Stimulated activated effector memory CD8-positive, alpha-beta T cell treated with anti-CD3 and anti-CD28 coated beads, Interleukin-12 subunit alpha, Interleukin-12 subunit beta, amount 100 ng/mL, for 72 hours (primary cell): ENCODE measurements at places on chromosomes 6 and 20.

GRCh38 chr6:125114248-125114858 is 39.2 kb upstream of the TPD52L1 start:
- DNase-seq: no peak

DNA sequence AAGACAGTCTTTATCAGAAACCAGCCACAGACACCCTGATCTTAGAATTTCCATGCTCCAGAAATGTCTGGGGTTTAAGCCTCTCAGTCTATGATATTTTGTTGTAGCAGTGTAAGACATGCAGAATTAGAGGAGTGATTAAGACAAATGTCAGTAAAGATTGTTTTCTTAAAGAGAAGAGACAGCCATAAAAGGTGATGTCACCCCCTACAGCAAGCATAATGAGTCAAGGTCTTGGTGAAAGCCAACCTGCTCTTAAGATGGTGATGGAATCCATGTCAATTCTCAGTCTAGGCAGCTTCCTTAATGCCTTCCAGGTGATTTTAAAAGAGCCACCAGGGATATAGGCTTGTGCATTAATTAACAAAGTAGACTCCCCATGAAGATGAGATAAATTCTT is 849.9 kb upstream of the EPHA7 start:
- no peak for DNase-seq

DNA sequence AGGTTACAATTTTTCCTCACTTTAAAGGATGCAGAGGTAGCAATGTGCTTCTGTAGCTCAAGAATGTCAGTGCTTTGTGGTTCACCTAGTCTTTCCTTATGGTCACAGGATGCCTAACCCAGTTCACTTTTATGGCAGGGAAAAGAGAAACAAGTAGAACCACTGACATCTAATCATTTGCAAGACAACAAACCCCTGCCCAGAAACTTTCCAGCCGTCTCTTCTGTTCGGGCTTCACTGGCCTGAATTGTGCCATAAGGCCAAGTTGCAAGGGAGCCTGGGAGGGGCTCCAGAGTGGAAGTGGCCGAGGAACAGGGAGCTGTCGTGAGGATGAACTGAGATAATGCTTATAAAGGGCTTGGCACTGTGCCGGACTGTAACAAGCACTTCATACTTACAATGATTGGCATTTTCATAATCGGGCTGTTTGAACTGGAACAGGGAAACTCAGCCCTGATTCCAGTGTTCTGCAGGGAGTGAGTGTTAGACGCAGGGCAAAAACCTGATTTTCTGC is 212.6 kb downstream of the BCAS1 start:
- no peak for DNase-seq

DNA sequence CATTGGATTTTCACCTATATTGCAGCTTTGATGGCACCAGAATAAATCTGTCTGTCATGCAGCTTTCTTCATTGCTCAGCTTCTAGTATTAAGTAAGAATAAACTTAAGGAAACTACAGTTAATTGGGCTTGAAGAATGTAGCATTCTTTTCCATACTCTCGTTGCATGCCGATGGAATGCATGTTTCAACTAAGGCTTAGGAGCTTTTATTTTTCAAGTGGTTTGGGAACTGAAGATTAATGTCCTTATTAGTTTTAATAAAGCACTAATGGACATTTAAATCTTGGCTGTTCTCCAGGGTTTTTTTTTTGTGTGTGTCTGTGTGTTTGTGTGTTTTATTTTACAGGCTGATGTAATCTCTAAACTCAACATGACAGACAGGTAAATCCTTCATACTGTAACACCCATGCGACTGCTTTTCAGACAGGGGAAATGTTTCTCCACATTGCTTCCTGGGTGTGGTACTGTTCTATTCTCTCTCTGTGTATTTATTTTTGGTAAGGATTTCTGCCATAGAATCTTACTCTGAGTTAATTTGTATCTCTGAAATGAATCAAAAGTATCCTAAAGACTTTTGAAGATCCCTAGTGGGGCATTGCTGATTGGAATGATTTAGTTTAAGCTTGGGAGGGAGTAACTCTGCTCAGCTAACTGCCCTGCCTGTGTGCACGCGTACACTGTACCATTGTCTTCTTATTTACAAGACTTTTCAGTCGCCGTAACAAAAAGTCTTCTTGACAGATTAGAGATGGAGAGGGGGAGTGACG is 38.0 kb downstream of the SLC9A8 start:
- no peak for DNase-seq

GRCh38 chr6:151409260-151409659 is 17.9 kb upstream of the ZBTB2 start:
- no peak for DNase-seq

DNA sequence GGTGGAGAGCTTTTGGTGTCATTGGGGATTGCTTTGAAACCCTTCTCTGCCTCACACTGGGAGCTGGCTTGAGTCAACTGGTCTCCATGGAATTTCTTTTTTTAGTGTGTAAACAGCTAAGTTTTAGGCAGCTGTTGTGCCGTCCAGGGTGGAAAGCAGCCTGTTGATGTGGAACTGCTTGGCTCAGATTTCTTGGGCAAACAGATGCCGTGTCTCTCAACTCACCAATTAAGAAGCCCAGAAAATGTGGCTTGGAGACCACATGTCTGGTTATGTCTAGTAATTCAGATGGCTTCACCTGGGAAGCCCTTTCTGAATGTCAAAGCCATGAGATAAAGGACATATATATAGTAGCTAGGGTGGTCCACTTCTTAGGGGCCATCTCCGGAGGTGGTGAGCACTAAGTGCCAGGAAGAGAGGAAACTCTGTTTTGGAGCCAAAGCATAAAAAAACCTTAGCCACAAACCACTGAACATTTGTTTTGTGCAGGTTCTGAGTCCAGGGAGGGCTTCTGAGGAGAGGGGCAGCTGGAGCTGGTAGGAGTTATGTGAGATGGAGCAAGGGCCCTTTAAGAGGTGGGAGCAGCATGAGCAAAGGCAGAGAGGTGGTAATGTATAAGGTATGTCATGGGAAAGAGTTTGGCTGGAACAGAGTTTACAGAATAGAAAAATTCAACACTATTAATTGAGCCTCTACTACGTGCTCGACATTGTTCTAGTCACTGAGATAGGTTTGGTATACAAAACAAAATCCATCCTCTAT is 31.2 kb downstream of the SRSF3 start:
- no peak for DNase-seq

DNA sequence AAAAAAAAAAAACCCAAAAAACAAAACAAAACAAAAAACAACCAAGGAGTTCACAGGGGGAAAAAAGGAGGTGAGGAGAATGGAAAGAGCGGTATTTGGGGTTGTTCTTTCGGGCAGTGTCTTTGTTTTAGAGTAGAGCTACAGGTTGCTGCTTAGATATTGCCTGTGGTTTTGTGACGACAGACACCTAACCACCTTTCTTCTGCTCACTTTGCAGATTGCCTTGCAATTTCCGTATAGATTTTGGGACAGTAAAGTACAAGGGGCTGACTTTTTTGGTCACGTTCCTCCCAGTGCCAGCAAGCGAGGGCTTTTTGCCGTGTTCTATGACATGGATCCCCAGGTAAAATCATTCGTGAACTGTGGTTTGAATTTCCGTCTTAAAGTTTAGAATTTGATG is 50.9 kb downstream of the DEK start:
- no peak for DNase-seq
